RKO (cell line): ENCODE measurements at places on chromosomes 11 and 22.

GRCh38 chr11:79506734-79507344 is 66.0 kb upstream of the TENM4 start:
- no peak for DNase-seq

- no peak for DNase-seq
Measured at GRCh38 chr11:34614344-34615104, 6.4 kb upstream of the EHF start.

DNA sequence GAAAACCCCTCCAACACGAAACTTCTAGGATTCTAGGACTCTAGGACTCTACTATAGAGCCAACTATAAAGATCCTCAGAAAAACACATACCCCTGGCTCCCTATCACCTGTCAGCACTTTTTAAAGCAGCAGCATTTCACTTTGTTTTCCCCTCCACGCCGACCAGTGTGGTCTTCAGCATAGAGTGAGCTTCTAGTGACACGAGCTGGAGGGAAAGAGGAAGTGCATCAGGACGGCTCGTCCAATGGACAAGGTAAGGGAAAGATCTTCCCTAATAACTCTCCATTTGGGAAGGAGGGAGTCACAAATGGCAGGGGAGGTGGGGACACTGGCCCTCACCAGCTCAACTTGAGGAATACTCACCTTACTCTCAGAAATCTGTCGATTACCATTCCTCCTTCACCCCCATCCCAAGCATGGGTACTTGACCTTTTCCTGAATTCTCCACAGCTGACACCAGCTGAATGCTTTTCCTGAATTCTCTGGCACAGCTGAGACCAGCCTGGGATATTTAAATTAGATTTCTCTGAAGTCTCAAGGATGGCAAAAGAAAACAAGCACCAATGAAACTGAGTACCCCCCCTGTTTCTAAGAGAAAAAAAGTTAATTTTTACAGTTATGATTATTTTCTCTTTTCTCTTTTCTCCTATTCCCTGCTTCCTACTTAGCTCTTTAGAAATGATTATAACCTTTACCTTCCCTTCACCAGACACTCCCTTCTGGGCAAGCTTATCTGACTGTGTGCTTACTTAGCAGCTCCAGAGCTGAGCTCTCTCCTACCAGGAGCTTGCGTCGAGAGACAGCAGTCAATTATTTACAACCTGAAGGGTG is 33.3 kb upstream of the NNMT start:
- DNase-seq, result peak; percentile 51

- DNase-seq, result no peak
Measured at GRCh38 chr11:6483015-6483414, 1.7 kb downstream of the TIMM10B start.

GRCh38 chr11:119115484-119116234 is 5.7 kb upstream of the HINFP start:
- no peak for DNase-seq

GRCh38 chr11:14107050-14107430 is 144.5 kb downstream of the SPON1 start:
- no peak for DNase-seq

DNA sequence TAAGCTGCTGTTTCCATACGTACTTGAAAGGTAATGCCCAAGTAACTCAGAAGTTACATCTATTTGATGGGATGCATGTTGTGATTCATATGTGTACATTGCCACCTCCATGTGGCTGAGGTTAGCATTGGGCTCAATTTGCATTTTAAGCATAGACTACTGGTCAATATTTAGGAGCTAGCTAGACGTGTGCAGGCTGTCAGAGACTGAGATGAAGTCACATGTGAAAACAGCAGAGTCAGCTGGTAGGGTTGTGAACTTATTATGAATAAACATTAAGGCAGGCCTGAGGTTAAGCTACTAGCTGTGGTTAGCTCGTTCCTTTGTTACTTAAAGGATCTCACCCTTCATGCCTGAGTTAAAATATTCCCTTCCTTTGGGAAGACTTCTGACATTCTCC is 114.5 kb upstream of the MTNR1B start:
- no peak for DNase-seq

DNA sequence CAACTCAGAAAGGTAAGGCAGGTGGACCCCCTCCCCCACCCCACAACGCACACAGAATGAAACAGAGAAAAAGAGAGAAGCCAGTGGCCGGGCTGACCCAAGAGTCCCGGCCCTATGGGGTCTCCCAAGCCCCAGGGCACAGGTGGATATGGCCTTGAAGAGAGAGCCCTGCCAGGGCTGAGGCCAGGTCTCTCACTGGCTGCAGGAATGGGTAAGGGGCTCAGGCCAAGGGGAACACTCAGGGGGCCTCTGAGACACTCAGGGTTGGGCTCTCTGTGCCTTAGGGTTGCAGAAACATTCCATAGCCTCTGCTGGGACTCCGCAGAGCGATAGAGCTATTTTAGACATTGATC is 98.0 kb downstream of the PDE2A start:
- DNase-seq, result no peak

DNA sequence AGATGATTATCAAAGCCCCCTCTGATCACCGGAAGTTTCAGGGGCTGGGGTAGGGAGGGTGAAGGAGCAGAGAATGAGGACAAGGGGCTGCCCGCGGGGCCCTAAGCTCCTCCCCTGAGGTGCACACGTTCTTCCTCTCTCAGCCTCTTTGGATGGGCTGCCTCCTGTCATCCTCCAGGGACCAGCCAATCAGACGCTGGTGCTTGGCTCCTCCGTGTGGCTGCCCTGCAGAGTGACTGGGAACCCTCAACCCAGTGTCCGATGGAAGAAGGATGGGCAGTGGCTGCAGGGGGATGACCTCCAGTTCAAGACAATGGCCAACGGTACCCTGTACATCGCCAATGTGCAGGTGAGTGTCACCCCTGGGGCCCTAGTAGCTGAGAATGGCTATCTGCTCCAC is 7.5 kb downstream of the ROBO3 start:
- DNase-seq, result no peak

- DNase-seq, result no peak
Measured at GRCh38 chr11:12223771-12224536, 113.6 kb downstream of the MICAL2 start.

DNA sequence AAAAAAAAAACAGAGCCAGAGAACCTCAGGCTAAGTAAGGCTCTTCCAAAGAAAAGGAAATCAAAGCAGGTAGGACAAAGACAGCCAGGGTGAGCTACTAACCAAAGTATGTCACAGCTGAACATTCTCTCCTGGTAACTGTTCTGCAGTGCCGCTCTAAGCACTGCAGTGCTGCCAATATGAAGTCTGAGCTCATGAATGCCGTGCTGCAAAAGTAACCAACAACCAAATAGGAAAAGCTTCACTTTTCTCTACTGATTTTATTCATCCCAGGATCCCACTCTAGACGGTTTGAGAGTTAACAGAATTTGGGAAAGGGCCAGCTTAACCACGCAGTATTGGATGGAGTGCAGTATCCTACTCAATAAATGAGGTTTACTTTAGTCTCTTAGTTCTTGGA is 3.5 kb downstream of the SIK3 start:
- DNase-seq, result no peak

- no peak for DNase-seq
Measured at GRCh38 chr11:27100534-27100933, 59.9 kb downstream of the BBOX1 start.

- no peak for DNase-seq
Measured at GRCh38 chr22:20671409-20672081, 102.4 kb upstream of the SERPIND1 start.

DNA sequence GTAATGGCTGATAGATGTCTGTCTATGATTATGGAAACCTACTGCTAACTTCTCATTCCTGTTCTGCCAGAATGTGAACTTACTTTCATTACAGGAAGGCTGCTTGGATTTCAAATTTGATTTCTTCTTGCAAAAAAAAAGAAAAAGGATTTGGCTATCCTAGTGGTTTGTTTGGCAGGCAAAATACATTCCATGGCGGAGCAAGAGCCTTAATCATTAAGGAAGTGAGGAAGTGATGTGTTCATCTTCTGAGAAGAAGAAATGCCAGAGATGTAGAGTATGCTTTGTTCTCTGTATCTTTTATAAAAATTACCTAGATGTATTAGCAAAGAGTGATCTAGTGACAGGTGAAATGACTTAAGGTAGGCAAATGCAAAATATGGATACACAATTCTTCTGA is 356.3 kb downstream of the SOX6 start:
- DNase-seq, result no peak

- no peak for DNase-seq
Measured at GRCh38 chr11:133503236-133503635, 29.1 kb downstream of the OPCML start.

- no peak for DNase-seq
Measured at GRCh38 chr22:40857309-40857855, 434 bp downstream of the XPNPEP3 start.

DNA sequence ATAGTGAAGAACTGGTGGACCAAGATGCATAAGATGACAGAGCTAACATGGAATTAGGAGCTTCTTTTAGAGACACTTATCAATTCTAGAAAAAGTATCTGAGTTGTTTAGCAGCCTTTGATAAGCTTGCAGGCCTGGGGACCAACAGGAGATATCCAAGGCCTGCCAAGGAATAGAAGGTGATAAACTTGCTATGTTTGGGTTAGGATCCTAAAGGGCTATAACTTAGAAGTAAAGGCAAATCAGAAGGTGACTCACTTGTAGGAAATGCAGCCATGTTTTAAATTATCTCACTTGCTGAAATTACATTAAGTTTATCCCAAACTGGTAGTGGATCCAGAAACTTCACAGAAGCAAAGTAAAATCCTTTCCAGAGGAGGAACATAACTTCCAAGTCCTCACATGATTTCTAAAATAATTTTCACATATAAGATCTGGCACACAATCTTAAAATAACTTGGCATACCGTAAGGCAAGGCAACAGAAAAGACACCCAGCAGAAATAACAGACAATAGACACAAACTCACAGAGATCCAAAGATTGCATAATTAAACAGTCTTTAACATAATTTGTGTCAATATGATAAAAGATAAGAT is 69.6 kb upstream of the TEAD1 start:
- DNase-seq, result no peak

GRCh38 chr11:6603287-6604080 is at the start of the genes ILK and RRP8:
ILK (plus strand) TSS chr11:6603774; CDS start chr11:6604272, 498 bp downstream.
RRP8 (minus strand) TSS chr11:6603616; CDS start chr11:6603502, 114 bp downstream.
- DNase-seq, result peak; percentile 90

DNA sequence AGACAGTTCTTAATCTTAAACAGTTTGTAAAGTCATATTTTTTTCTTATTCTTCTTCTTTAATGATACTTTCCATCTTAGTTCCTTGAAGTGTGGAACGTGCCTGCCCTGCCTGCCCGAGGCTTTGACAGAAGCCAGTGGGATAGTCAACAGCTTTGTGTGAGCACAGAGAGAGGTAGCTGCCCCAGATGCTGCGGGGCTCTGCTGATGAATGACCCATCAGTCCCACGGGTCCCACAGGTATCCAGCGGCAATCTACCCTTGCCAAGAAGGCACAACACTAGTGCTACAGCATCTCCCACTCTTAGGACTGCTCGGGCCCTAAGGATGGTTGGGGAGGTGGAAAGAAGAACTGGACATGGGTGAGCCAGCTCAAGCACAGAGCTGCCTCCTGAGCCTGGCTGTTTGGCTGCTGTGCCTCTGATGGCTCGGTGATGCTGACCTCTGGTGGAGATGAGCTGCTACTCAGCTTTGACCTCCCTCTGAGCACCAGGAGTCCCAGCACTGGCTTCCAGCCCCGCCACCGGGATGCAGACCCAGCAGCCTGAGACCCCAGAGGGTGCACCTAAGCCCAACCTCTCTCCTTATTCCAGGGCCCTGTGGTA is 11.8 kb upstream of the APLNR start:
- DNase-seq, result peak; percentile 63

- DNase-seq, result no peak
Measured at GRCh38 chr11:27812341-27812740, 112.1 kb upstream of the BDNF start.
